Stimulated activated CD4-positive, alpha-beta T cell treated with anti-CD3 and anti-CD28 coated beads, TNF-alpha, amount 100 ng/mL, for 4 hours (primary cell): ENCODE measurements at places on chromosomes 12 and 14.

DNA sequence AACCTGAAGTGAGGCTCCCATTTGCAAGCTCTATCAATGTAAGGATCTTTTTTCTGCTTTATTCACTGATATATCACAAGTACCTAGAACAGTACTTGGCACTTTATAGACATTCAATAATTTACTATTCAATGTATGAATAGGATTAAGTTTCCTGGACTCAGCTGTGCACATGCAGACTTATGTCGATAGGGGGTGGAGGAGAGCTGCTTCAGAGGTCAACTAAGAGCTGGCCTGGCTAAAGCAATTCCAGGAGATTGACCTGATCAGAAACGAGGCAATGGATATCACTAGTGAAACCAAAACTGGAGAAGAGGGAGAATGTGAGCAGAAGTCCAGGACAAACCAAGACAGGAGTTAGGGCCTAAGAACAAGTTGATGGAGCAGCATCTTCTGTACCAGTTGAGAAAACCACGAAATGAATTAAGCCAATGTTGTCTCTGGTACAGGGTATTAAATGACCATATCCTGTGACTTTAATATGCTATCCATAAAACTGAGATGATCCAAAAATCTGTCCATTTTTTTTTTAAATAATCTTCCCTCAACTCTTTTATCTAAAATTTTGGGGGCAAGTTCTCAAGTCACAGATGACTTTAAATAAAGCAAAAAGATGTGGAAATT, 169.2 kb downstream of the PIK3C2G start:
- DNase-seq: no peak

DNA sequence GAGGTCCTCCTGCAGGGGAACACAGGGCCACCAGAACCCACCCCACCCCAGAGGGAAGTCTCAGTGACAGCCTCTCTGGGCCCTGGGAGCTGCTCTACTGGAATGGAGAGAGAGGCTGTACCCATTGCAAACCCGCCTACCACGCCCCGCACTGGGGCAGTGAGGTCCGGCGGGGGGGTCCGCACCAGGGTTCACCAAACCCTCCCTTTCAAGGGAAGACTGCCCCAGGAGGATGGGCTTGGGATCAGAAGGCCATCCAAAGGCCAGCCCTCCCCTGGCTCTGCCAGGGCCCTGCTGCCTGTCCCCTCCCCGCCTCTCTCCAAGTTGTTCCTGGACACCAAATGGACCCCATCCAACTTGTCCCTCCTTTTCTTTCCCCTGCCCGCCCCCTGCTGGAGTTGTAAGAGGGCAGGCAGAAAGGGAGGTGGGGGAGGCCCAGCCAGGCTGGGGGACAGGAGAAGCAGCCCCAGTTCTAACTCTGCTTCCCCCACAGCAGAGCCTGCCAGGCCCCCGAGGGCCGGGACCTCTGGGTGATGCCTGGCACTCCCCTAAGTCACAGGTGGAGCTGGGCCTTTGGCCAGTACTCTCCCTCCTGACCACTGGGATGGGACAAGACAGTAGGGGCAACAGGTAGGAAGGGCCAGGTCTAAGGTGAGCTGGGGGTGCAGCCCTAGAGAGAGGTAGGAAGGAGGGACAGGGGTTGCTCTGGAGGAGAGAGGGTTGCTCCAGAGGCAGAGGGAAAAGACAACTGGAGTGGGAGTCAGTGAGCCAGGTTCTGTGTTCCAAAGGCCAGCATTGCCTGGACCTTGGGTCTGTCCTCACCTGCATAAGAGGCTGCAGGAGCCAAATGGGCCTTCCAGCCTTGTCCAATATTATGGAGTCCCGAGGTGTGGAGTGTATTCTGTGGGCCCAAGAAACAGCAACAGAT, 3.2 kb upstream of the DIO3 start:
- no peak for DNase-seq

GRCh38 chr14:60515511-60516289, 6.8 kb downstream of the SIX6 start:
- DNase-seq: no peak

- DNase-seq: no peak
Measured at GRCh38 chr14:100532906-100533655, 54.1 kb downstream of the BEGAIN start.

- no peak for DNase-seq
Measured at GRCh38 chr12:6827437-6827911, 733 bp upstream of the P3H3 start.

DNA sequence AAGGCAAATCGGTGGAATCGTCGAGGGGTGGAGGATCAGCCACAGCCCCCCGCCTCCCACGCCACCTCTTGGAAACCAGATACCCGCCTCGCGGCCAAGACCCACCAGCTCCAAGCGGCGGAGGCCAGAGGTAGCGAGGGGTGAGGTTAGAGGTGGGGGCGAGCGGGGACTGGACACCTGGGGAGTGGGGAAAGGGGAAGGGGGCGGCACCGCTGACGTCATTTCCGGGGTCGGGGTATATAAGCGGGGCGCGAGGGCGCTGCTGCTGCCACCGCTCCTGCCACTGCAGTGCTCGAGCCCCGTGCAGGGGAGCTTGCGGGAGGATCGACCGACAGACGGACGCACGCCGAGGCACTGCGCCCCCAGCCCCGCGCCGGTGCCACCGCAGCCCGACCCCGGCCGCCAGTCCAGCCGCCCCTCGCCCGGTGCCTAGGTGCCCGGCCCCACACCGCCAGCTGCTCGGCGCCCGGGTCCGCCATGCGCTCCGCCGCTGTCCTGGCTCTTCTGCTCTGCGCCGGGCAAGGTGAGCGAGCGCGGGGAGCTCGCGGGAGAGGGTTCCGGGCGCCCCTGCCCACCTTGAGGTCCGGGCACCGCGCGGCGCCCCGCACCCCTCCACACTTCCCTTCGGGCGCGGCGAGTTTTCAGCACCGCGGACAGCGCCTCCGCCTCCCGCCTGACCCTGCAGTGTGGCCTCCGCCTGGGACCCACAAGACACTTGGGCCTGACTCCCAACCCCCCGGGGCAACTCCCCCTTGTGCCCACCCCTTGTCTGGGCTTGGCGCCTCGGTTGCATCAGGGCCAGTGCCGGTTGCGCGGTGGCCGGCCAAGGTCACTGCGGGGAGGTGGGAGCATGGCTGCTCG, at the start of gene CHGA:
CHGA (plus strand) TSS at position 268 of the 861 bp plus-strand sequence; CDS start at position 478, 210 bp downstream.
- DNase-seq: no peak

GRCh38 chr14:99387880-99388279, 92.8 kb downstream of the SETD3 start:
- DNase-seq: no peak

GRCh38 chr12:31324845-31325523, 966 bp downstream of the SINHCAF start:
- peak; percentile 32 for DNase-seq

- DNase-seq: no peak
Measured at GRCh38 chr12:124776125-124776513, 87.5 kb downstream of the SCARB1 start.

GRCh38 chr14:78698991-78699390, 528.8 kb downstream of the NRXN3 start:
- DNase-seq: no peak

- DNase-seq: no peak
Measured at GRCh38 chr12:62711631-62712241, 223.2 kb downstream of the PPM1H start.

DNA sequence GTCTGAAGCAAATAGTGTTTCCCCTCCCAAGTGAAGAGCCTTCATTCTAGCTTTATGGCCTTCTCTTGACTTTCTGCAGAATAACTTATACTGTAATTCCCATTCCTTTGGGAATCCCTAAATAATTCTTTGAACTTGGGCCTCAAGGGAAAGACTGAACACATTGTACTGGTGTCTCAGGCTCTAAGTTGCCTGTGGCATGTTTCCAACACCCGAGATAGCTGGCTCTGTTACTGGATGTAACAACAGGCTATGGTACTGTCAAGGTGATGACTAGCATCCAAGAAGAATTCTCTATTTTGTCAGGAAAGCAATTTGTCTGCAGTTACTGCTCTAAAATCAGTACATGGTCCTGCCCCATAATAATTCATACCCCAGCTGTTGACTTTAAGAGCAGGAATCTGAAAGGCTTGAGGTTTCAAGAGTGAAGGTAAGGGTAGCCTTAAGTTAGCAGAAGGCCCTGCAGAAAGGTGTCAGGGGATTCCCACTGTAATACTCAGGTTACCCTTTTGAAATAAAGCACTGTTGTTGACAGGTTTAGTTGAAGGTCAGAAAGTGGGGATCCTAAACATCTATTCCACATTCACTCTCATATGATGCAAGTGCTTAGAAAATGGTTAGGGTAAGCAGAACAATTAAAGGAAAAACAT, 5.2 kb downstream of the GPX2 start:
- DNase-seq: no peak

GRCh38 chr12:126108247-126108646, 1043.0 kb downstream of the AACS start:
- DNase-seq: no peak

DNA sequence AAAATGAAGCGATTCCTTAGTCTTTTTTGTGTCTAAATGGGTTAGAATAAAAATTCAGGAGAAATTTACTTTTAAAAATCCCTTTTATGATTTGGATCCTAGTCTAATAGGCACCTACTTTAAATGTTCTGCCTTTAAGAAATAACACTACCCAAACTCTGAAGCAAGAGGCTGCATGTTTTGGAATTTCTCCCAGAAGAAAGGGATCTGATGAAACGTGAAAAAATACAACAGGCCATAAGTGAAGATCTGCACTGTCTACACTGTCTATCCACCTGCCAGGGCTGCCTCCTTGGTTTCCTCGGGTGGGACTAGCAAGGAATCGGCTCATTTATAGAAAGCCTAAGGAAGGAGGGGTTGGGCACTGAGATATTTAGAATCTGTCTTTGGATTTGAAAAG, 22.1 kb downstream of the ACVR1B start:
- no peak for DNase-seq

DNA sequence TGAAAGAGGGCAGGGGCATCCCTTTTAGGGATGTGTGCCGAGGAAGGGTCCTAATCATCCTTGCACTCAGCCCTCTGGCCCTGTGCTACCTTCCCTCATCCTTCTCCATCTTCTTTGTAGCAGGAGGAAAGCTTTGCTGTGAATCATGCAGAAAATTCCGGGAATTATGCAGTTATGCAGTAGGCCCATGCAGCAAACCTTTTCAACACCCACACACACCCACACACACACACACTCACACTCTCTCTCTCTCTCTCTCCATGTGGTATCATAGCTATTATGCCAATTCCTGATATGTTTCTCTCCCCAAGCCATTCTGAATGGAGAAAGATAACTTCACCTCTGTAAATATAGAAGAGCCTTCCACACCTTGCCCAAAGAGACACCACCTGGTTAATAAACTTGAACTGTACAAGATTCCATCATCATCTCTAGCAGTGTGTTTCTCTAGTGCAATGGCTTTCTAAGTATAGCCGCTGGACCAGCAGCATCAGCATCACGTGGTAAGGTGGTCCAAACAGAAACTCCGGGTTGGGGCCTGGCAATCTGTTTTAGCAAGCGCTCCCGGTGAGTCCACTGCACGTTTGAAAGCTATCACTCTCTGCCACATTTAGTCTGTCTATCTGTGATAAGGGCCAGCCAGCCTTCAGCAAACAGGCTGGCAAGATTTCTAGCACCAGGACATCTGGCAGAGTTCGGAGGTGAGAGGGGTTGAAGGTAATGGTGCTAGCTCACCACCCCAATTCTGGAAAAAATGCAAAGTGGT, 57.6 kb downstream of the MDM2 start:
- no peak for DNase-seq

DNA sequence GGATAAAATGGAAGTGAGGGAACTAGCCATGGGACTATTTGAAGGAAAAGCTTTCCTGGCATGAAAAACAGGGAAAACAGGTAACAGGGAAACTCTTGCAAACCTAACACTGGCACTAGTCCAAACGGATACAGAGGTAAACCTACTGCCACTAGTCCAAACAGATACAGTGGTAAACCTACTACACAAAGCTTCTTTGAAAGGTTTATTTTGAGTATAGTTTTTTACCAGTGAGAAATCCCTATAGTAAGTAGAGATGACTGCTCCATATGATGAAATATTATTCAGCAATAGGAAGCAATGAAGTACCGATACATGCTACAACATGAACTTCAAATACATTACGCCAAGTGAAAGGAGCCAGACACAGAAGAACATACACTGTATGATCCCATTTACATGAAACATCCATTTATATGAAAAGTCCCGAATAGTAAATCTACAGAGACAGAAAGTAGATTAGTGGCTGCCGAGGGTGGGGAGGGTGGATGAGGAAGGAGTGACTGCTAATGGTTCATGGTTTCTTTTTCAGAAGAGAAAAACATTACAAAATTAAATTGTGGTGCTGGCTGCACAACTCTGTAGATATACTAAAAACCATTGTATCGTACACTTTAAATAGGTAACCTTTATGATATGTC, 25.5 kb downstream of the SPTLC2 start:
- no peak for DNase-seq

GRCh38 chr12:13256692-13257045, 60.1 kb downstream of the EMP1 start:
- DNase-seq: no peak

DNA sequence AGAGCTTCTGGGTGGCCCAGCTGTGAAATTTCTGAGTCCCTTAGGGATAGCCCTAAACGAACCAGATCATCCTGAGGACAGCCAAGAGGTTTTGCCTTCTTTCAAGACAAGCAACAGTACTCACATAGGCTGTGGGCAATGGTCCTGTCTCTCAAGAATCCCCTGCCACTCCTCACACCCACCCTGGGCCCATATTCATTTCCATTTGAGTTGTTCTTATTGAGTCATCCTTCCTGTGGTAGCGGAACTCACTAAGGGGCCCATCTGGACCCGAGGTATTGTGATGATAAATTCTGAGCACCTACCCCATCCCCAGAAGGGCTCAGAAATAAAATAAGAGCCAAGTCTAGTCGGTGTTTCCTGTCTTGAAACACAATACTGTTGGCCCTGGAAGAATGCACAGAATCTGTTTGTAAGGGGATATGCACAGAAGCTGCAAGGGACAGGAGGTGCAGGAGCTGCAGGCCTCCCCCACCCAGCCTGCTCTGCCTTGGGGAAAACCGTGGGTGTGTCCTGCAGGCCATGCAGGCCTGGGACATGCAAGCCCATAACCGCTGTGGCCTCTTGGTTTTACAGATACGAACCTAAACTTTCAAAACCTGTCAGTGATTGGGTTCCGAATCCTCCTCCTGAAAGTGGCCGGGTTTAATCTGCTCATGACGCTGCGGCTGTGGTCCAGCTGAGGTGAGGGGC, 38.9 kb downstream of the DAD1 start:
- DNase-seq: no peak

DNA sequence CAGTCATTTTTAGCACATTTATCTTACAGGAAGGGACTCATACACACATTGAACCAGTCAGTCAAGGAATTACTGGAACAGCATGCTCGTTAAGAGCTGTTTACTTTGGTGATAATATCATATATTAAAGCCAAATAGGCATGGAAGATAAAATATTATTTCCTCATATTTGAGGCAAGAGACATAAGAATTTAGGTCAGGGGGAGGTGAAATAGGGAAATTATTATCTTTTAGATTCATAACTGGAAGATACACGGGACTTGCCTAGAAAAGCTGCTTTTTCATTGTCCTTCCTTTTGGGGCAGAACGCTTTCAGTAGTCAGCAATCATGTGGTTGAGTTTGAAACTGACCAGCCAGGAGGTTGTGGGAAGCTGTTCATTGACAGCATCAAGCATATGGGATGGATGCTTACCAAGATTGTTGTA, 72.5 kb downstream of the NTN4 start:
- no peak for DNase-seq

GRCh38 chr14:56081139-56081538, 37.1 kb upstream of the PELI2 start:
- DNase-seq: no peak

- no peak for DNase-seq
Measured at GRCh38 chr12:41277100-41277945, 89.2 kb downstream of the PDZRN4 start.
